ENCODE measurements at places on chromosomes 5 and 9.
A peak's percentile ranks its signal among the peaks of the same experiment; 100 is the strongest.

DNA sequence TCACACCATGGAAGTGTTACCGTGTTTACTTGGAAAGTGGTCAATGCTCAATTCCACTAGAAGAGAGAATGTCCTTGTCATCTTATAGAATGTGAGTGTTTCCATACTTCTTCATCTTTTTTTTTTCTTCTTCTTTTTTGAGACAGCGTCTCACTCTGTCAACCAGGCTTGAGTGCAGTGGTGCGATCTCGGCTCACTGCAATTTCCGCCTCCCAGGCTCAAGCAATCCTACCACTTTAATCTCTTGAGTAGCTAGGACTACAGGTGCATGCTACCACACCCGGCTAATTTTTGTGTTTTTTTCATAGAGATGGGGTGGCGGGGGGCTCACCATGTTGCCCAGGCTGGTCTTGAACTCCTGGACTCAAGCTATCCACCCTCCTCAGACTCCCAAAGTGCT, 137.3 kb upstream of the PCA3 start:
- no peak overlapping the region for H3K4me3 ChIP-seq
- peaks cover 18% of the 10 kb centered on the region for H3K4me1 ChIP-seq
- DNase-seq = no peak
- no peak overlapping the region for H3K27ac ChIP-seq
- no peaks in the 10 kb centered on the region for H3K27me3 ChIP-seq
- H3K36me3 ChIP-seq = no peaks in the 10 kb centered on the region

DNA sequence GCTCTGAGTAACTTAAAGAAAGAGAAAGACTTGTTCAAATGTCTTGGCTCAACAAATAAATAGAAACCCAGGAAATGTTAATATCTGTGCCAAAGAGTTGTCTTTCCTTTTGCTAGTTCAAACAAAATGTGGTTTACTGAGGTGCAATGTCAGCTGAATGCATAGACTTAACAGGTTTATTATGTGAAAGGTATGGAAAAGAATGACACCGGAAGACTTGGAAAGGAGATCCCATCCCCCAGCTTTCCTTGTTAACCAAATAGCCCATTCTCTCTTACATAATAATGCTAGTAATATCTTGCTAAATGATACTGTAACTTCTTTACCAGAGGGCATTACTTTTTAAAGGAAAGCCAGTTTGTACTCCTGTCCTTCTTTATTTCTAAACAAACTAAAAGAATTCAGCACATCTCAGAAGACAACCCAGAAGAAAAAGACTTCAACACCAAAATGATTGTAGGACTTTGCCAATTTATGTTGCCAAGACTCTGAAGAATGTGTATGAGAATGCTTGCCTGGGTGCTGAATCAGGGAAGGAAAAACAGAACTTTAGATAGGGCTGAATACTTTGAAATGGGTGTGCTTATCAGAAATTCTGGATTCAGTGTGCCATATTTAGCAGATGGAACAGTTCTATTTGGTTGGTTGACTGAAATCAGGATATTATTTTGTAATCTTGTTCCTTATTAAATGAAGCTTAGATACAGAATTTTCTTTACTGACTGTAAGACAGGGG, 344.1 kb downstream of the TMEM38B start:
- no peaks in the 10 kb centered on the region for H3K4me1 ChIP-seq
- H3K4me3 ChIP-seq = no peak overlapping the region
- DNase-seq = no peak
- no peaks in the 10 kb centered on the region for H3K27me3 ChIP-seq

GRCh38 chr9:4514252-4515128, 24.2 kb downstream of the SLC1A1 start:
- H3K27ac ChIP-seq = no peak overlapping the region
- no peaks in the 10 kb centered on the region for H3K27me3 ChIP-seq
- H3K4me3 ChIP-seq = no peak overlapping the region
- no peak for DNase-seq
- H3K4me1 ChIP-seq = no peaks in the 10 kb centered on the region

DNA sequence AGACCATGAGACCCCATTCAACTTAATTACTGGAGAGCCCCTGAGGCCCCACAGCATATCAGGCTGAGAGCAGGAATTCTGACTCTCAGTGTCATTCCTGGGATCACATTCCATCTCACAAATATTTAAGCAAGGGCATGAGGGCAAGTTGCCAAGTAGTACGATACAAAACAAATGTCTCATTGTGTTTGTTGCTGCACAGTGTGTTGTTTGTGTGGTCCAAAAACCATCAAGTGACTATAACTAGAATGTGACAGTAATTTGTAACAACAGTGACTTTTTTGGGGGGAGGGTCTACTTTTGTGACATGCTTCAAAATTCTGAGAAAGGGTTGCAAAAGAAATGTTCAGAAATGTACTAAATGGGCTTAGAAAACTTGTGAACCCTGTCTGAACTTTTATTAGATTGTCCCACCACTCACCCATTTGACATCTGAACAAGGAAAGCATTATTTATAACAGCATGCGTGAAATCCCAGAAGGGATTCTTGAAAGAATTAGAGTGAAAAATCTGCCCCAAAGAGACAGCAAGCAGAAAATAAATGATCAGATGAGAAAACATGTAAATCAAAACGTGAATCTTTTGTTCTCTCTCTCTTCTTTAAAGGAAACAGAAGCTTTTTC, 347.0 kb downstream of the NTRK2 start:
- H3K4me3 ChIP-seq = no peak overlapping the region
- H3K4me1 ChIP-seq = peaks cover 7% of the 10 kb centered on the region
- no peaks in the 10 kb centered on the region for H3K36me3 ChIP-seq
- no peak for DNase-seq
- H3K27ac ChIP-seq = no peak overlapping the region

DNA sequence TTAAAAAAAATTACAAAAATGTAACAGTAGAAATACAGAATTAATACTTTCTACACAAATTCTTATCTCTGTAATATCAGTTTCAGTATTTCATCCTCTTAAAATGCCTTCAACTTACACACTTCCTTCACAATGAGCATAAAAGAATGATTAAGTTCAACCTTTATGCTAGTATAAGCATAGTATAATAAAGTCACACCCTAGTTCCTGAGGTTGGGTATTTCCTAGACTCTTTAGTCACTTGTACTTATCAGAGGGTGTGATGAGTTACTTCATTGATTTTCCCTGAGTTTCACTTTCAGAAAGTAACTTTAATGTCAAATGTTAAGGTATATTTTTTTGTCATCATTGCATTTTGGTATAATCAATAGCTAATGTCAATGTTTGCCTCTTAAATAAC, 302.4 kb downstream of the PDE4D start:
- DNase-seq = no peak
- H3K36me3 ChIP-seq = no peaks in the 10 kb centered on the region
- no peaks in the 10 kb centered on the region for H3K27me3 ChIP-seq
- H3K4me1 ChIP-seq = peaks cover 16% of the 10 kb centered on the region
- H3K4me3 ChIP-seq = no peak overlapping the region

- H3K36me3 ChIP-seq = peaks cover 23% of the 10 kb centered on the region
- H3K27ac ChIP-seq = no peak overlapping the region
- no peak overlapping the region for H3K4me3 ChIP-seq
- DNase-seq = no peak
- no peaks in the 10 kb centered on the region for H3K27me3 ChIP-seq
Observed at GRCh38 chr9:76158713-76159112, 235.5 kb downstream of the RFK start.

- H3K27ac ChIP-seq = no peak overlapping the region
- H3K4me1 ChIP-seq = peaks cover under 1% of the 10 kb centered on the region
- H3K4me3 ChIP-seq = no peak overlapping the region
- no peaks in the 10 kb centered on the region for H3K36me3 ChIP-seq
Observed at GRCh38 chr5:173477345-173478040, 139.0 kb downstream of the BOD1 start.

DNA sequence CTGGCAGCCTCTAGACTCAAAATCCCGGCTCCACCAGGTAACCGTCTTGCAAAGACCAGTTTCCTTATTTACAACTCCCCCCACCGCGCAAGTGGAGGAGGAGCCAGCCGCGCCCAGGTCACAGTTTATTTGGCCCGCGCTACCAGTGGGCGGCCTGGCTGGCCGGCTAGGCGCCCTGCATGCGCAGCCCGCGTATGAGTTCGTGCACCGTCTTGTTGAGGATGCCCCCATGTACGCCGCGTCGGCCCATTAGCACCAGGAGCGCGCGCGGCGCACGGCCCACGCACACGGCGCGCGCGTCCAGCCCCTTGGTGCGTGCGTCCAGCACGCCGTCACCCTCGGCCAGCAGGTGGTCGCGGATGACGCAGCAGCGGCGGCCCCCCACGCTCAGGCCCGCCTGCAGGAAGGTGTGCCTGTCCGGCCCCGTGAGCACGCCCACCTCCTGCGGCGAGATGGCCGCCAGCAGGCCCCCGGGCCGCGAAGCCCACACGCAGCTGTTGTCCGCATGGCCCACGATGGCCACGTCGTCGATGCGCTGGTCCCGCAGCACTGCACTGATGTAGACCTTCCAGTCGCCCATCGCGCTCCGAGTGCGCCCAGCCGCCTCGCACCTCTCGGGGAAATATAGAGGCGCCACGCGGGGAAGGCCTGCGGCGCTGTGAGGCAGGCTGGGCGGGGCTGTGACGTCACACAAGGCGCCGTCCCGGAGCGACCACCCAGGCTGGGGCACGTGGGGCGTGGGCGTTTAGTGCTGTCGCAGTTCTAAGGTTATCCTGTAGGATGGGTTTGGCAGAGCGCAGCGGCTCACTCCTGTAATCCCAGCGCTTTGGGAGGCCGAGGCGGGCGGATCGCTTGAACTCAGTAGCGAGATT, at the start of gene PFN3:
Gene PFN3, minus strand, starts transcription at position 665 of the 872 bp plus-strand sequence. Its CDS starts 85 bp downstream, at position 580.
- peaks cover 66% of the 10 kb centered on the region for H3K27me3 ChIP-seq
- H3K4me3 ChIP-seq = no peak within 1 kb of the TSS
- H3K27ac ChIP-seq = no peak within 1 kb of the TSS
- peaks cover 21% of the 10 kb centered on the region for H3K4me1 ChIP-seq
- no peak for DNase-seq

- H3K27me3 ChIP-seq = no peaks in the 10 kb centered on the region
- H3K4me3 ChIP-seq = no peak overlapping the region
- H3K27ac ChIP-seq = no peak overlapping the region
- peaks cover 8% of the 10 kb centered on the region for H3K4me1 ChIP-seq
- no peaks in the 10 kb centered on the region for H3K36me3 ChIP-seq
Observed at GRCh38 chr5:168086104-168086610, 205.3 kb upstream of the WWC1 start.

DNA sequence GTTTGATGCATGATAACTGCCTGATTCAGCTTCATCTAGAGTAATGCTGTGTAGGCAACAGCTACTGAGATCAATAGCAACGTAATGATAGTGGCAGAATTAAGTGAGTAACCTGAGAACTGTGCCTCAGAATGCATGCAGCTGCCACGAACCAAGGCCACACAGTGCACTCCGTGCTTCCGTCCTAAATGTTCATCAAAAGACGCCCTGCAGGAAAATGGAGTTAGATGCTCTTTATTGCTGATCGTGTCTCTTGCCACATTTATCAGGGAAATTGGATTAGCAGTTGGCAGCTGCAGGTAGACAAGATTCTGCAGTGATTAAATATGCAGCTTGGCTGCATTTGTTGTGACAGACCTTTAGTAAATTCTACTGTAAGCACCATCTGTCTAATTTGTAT, 107.7 kb upstream of the TLX3 start:
- H3K27me3 ChIP-seq = no peaks in the 10 kb centered on the region
- H3K27ac ChIP-seq = no peak overlapping the region
- peaks cover 3% of the 10 kb centered on the region for H3K4me1 ChIP-seq
- no peak overlapping the region for H3K4me3 ChIP-seq
- DNase-seq = no peak

DNA sequence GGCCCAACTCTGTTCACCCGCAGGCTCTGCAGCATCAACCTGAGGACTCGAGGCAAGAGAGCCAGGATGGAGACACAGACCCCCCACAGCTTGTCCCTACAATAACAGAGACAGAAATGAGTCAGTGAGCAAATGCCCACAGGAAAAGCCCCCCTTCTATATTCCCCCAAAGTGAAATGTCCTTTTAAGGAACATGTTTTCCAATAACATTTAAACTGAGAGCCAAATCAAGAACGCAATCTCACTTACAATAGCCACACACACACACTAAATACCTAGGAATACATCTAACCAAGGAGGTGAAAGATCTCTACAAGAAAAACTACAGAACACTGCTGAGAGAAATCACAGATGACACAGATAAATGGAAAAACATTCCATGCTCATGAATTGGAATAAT, 49.0 kb downstream of the TEX10 start:
- no peaks in the 10 kb centered on the region for H3K27me3 ChIP-seq
- no peak overlapping the region for H3K27ac ChIP-seq
- no peak for DNase-seq
- peaks cover 17% of the 10 kb centered on the region for H3K36me3 ChIP-seq

- DNase-seq = no peak
- H3K4me1 ChIP-seq = peaks cover 15% of the 10 kb centered on the region
- no peak overlapping the region for H3K27ac ChIP-seq
- H3K4me3 ChIP-seq = peak overlapping the region; percentile 24
- no peaks in the 10 kb centered on the region for H3K36me3 ChIP-seq
Observed at GRCh38 chr9:137162505-137163364, 7.1 kb downstream of the LRRC26 start.

DNA sequence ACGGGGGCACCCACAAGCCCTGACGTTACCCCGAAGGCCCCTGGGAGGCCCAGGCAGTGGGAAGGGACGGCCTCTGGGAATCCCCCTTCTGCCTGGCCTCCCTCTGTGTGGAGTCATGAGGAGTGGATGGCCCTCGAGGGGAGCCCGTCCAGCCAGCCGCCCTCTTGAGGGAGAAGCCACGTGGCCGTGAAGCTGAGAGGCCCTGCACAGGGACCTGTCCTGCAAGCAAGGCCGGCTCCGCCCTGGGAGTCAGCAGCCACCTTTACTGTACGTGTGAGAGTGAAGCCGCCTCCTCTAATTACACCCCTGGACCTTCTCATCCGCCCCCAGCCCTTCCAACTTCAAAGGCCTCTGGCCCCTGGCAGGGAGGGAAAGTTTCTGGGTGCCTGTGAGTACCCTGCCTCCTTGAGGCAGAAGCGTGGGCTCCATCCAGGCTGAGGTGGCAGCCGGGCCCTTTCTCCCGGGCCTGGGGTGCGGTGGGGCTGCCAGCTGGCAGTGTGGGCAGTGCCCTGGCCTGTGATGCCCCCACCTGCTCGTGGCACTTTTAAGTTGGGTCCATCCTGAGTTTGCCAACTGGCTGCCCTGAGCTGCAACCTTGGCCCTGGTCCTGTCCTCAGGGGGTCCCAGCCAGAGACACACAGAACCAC, 55.9 kb upstream of the EGFL7 start:
- H3K4me1 ChIP-seq = peaks cover 60% of the 10 kb centered on the region
- no peaks in the 10 kb centered on the region for H3K36me3 ChIP-seq
- no peak overlapping the region for H3K4me3 ChIP-seq
- no peak overlapping the region for H3K27ac ChIP-seq

GRCh38 chr9:134179595-134179917, 15.2 kb upstream of the RNU6ATAC start:
- no peak overlapping the region for H3K4me3 ChIP-seq
- H3K36me3 ChIP-seq = no peaks in the 10 kb centered on the region
- H3K27ac ChIP-seq = no peak overlapping the region
- peaks cover 16% of the 10 kb centered on the region for H3K4me1 ChIP-seq
- DNase-seq = no peak

Data from neuronal stem cell (in vitro differentiated cells).